Right renal pelvis (tissue), 4 donors: ENCODE measurements at places on chromosomes 4 and X.

GRCh38 chr4:8381814-8382581 is 58.5 kb downstream of the ACOX3 start:
- no peak for DNase-seq

DNA sequence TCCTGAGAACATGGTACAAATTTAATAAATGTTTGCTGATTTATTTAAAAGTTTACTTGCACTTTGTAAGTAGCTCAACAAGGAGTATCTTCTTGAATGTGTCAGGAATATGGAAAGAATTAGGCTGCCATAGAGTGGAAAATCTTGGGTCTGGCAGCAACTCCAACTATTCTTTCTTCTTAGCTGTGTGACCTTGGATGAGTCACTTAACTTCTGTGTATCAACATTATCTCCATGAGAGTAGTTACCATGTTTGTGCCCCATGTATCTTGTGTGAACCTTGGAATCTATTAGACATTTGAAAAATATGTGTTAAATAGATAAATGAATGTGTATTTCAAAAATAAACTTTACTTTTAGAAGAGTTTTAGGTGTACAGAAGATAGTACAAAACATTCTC is 348.8 kb downstream of the GBA3 start:
- no peak for DNase-seq

- DNase-seq, result no peak
Measured at GRCh38 chr4:2253160-2254084, 8.5 kb downstream of the MXD4 start.

GRCh38 chrX:147376601-147377422 is 534.9 kb upstream of the FMR1 start:
- DNase-seq, result no peak

GRCh38 chr4:156619154-156619934 is 352.3 kb downstream of the PDGFC start:
- DNase-seq, result no peak

DNA sequence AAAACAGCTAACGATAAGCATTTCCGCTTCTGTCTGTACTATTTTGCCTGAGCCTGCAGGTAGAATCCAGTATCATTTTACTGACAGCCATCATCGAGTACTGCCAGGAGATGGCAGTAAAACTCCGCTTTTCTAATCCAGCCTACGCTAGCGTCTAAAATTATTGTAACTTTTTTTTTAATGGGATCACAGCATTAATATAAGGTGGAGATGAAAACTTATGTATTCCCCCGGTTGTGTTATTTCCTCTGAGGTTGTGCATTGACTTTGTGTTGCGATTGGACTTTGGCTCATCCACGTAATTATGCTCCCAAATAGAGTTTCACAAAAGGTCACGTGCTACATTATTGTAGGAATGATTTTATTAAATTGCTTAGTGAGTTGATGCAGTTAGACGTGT is 248.1 kb downstream of the C4orf33 start:
- DNase-seq, result peak; percentile 22

GRCh38 chr4:123127875-123128274 is 205.5 kb upstream of the NUDT6 start:
- DNase-seq, result no peak

DNA sequence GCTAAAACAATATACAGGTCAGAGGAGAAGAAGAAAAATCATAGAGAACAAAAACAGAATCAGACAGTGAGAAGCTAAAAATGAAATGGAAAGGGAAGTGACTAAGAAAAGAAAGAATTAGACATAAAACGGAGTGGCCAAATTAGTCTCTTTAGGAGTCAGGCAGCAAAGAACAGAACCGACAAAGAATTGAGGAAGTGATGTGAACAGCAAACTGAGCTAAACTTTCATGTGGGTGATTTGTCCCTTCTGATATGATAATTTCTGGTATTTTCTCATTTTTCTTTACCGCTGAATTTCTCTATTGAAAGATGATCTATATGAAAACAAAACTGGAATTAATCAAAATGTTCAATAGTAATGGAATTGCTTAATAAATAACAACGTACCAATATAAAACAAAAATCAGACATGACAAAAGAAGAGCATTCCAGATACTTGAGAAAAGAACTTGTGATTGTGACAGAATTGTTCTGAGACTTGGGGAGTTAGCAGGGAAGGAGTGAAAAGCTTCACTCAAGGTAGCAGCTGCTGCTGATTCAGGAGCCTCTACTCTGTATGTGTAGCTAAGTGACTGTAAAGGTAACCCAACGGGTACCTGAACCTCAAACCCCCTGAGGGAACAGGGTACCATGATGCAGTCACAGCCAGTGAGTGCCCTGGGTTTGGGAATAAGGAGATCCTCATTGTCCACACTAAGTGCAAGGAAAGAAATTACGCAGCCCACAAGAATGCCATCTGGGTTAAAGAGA is 8.8 kb downstream of the TAPT1 start:
- no peak for DNase-seq

DNA sequence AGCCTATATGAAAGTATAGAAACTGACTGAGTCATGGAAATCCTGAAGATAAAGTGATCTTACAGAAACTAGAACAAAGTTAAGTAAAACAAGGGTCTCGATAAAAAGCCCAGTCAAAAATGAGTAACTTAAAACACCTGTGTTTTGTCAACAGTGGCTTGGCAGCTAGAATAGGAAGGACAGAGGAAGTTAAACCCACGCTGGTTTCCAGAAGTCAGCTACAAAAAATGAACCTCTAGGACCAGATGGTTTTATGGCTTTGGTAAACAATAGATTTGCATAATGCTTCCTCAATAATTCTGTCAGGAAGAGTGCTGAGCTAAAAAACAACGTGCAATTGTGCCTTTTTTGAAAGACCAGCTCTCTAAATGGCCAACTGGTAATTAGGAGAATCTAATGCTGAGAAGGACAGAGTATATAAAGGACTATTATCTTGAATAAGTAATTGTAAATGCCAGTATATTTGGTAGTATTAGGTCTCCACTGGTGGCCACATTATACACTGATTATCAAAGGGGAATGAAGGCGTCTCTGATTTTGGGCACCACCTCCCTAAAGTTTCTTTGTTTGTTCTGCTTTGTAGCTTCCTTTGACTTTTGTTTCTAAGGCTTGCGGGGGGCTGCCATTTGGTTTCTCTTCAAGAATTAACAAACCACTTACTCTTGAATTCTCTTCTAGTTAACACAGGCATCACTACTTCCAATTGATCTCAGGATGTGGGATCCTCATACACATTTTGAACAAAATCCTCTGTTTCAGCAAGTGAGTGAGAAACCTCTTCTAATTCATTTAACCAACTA is 72.2 kb upstream of the PPP3CA start:
- peak; percentile 9 for DNase-seq

DNA sequence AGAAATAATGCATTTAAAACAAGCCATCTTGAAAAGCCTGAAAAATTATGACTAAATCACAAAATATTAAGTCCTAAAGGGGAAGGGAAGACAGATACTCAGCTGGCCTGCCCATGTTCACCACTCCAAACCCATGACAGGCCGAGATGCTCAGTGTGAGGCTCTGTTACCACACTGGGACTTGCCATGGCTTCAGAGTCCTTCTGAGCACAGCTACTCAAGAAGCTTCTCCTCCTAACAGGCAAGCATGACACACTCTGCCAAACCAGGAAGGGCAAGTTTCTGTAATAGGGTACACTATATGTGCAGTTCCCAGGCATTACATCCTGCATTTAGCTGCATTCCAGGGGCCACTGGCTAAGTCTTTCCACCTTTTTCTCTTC is 34.0 kb upstream of the CYBB start:
- no peak for DNase-seq

- DNase-seq, result no peak
Measured at GRCh38 chr4:147546349-147546748, 65.5 kb downstream of the EDNRA start.

DNA sequence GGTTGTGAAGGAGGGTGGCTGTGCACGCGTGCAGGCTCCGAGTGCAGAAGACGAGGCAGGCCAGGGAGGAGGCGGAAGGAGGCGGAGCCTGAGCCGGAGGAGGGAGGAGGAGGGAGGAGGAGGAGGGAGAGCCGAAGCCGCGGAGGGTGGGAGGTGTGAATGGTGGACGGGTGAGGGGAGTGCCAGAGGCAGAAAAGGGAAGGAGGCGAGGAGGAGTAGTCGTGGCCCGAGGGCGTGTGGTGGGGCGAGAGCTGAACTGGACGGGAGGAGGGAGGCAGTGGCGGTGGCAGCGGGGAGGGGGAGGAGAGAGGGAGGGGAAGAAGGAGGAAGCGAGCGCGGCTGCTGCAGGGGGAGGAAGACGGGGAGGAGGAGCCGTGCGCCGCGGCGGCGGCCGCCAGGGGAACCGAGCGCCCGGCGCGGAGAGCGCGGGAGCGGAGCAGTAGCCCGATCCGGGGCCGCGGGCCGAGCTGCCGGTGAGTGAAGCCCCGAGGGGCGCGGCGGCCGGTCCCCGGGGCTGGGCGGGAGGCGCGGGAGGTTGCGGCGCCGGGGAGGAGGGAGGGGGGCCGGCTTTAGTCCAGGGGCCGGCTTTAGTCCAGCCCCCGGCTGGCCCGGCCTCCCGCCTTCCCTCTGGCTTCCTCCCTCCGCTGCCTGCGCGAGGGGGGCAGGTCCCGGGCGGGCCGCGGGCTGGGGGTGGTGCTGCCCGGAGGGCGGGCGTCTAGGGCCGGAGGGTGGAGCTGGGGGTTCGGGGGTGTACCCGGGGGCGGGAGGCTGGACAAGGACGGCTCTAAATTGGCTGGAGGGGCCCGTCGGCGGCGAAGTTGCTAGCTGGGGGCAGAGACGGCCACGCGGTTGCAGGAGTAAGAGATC is at the start of gene TMEM164:
TMEM164 (plus strand) TSS at position 815 of the 867 bp plus-strand sequence. CDS start 661 bp downstream, outside the sequence.
- peak; percentile 75 for DNase-seq

DNA sequence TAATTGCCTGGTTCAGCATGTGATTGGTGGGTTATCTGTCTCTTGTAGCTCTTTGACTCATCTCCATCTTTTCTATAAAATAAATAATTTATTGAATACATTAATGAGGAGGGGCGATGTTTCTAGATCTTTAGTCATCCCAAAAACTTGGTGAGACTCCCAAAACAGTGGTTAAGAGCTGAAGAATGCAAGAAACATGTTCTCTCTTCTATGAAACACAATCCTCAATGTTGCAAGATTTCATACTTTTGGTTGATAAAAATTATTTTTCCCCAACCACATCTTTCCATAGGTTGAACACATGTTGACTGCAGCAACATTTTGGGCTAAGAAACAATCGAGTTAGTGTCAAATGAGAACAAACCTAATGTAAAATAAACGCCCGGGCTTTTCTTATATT is 1.2 kb upstream of the TMEM47 start:
- no peak for DNase-seq

DNA sequence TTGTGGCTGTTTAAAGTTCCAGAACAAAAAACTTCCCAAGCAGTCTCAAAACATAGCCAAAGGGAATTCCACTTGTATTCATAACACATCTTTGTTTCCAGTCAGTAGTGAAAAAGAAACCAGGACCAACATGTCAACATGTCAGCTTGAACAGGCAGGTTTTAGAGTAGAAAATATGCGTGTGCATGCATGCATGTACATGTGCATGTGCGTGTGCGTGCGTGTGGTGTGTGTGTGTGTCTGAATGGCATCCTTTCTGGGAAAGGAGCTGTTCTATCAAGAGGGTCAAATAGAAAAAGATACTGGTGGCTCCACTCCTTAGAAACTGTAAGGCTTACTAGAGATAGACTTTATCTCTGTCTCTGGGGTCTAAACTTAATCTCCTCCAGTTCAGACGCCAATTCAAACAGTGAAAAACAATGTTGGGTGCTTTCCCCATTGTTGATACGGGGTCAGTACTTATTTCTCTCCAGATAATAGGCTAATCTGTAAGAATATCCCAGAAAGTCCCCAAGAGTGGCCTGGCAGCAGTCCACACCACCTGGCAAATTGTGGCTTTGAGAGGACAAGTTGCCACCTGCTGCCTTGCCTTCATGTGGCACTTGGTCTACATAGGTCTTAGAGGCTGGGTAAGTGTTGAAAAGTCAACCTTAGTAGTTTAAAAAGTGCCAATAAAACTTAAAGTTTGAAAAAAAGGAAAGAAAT is 110.4 kb downstream of the SCD5 start:
- no peak for DNase-seq

DNA sequence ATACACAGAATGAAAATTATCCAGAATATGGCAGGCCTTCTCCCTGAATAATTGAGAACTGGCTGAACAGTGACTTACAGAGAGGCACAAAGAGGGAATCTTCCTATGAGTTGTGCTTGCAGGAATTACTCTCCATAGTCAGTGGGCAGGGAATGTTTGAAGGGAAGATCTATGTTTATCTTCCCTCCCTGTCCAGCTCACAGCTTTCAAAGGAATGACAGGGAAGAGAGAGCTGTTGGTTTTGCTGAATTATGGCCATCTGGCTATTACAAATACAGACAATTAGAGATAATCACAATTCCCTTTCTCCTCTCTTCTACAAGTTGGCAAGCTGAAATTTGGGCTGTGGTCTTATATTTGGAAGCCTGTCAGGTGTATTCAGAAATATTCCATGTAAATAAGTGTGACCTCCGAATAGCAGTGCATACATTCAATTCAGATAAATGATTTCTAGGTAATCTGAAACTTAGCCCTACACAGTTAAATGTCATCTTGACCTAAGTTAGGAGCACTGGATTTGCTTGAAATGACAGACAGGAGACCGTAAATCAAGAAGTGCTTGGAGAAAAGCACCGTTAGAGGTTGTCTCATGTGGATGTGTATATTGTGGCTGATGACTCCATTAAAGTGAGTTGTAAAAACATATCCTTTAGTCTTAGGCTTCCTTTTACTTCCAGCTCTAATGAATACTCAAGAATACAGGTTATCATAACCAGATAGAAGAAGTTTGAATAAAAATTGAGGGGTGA is 136.8 kb downstream of the C4orf33 start:
- no peak for DNase-seq

DNA sequence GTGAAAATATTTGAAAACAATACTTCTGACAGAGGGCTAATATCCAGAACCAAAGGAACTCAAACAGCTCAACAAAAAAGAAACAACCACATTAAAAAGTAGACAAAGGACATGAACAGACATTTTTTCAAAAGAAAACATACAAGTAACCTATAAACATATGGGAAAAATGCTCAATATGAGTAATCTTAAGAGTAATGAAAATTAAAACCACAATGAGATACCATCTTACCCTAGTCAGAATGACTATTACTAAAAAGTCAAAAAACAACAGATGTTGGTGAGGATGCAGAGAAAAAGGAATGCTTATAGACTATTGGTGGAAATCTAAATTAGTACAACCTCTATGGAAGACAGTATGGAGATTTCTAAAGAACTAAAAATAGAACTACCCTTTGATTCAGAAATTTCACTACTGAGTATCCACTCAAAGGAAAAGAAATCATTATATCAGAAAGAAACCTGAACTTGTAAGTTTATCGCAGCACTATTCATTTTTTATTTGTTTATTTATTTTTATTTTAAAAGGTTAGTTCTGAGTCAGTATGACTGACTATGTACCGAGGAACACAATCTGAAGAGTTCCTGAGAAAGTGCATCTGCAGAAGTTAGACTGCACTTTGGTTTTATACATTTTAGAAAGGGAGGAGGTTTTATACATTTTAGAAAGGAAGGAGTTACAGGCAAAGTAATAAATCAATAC is 231.3 kb downstream of the INPP4B start:
- no peak for DNase-seq

GRCh38 chr4:100738196-100739165 is 220.7 kb upstream of the EMCN start:
- no peak for DNase-seq

DNA sequence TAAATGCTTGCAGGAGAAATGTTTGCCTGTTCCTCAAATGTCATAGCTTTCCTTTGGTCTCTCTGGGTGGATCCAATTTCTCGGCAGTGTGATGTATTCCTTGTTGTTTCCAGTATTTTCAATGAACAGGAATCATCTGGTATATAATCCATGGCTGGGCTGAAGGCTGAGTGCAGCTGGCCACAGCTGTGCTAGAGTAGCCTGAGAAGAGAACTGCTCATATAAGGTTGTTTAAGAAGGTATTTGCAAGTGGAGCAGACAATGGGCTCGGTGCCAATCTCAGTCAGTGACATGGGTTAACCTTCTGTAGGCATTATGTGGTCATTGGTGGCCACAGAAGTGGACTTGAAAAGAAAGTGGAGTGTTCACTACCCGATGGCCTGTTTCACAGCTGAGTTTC is 390.3 kb downstream of the SPRY1 start:
- peak; percentile 53 for DNase-seq
